ENCODE measurements at places on chromosomes 12 and 14.

DNA sequence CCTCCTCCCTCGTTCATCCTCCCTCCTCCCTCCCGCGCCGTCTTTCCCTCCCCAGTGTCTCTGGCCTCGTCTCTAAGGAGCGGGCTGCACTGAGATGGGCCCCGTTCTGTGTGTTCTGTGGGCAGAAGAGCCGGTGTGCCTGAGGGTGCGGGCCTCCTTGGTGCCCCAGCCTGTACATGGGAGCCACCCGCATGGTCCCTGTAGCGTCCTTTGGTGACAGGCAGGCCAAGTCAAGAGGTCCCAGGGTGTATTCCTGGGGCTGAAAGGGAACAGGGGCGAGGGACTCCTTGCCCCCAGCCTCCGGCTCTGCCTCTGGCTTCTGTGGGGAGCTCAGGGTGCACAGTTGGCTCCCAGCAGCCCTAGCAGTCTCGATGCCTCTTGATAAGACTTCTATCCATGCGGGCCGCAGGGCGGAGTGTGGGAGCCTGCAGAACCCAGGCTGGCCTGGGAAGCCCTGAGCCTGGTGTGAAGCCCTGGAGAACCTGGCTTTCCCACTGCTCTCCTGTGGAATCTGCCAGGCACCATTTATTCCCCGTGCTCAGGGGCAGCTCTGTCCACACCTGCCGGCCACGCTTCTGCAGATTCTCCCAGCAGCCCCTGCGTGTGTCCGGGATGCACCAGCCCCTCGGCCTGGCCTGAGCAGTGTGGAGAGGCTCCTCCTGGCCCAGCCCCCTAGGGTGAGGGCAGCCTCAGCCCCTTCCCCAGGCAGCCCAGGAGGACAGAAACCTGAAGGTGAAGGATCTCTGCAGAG is 181.3 kb downstream of the KIF26A start:
- DNase-seq, result no peak

- DNase-seq, result no peak
Observed at GRCh38 chr12:77388445-77389265, 323.3 kb upstream of the E2F7 start.

DNA sequence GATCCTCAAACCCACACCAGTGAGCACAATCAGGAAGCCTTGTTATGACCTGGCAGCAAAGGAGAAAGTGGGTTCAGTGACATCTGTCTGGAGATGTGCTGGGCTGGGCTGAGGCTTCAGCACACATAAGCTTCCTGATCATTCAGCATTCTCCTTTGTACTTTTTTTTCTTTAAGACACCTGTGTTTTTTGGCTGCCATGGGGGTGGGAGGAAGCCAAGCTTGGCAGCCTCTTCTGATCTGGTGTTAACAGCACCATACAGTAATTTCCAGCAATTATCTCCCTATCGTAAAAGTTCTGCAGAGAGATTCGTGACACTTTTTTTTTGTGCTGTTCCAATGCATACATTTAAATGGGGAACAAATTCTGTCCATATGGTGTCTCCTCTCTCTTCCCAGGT is 38.9 kb upstream of the RASSF3 start:
- DNase-seq, result no peak

- no peak for DNase-seq
Observed at GRCh38 chr14:69013943-69014782, 35.1 kb upstream of the ACTN1 start.

- no peak for DNase-seq
Observed at GRCh38 chr12:92338671-92339070, 193.0 kb upstream of the BTG1 start.

- no peak for DNase-seq
Observed at GRCh38 chr12:19666070-19666469, 226.8 kb downstream of the AEBP2 start.

DNA sequence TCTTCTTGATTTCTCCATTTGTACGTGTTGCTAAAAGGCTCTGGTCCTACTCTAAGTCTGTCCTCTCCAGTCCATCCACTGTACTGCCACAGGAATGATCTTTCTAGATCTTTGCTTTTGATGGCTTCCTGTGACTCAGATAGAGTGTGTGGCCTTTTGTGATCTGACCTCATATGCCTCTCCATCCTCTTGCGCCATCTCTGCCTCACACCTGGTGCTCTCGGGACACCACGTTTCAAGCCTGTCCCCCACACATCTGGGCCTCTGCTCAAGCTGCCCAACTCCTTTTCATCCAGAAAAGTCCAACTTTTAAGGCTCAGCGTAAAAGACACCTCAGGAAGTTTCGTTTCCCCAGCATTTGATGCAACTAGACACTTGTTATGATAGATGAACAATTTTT is 39.0 kb downstream of the DCAF4 start:
- no peak for DNase-seq

- DNase-seq, result no peak
Observed at GRCh38 chr12:49689785-49690184, 17.4 kb downstream of the FMNL3 start.

Data from stimulated activated CD8-positive, alpha-beta memory T cell treated with anti-CD3 and anti-CD28 coated beads, Interleukin-7, amount 100 ng/mL, for 24 hours (primary cell).